Kasumi-1 (cell line): ENCODE measurements at places on chromosomes 12 and 14.

DNA sequence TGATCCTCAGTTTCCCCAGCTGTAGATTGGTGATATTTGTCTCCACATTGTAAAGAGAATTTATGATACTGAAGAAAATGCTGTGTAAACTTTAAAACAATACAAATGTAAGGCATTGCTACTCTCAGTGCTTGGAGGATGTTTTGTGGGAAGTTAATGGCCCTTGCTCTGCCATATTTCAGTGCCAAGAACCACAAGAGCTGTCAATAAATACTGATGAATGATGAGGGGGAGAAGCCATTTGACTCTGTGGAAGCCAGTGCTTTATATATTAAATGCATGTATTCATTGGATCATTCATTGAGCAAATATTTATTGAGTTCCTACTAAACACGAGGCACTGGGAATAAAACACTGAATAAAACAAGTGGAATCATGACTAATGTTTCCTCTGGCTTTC, 30.8 kb downstream of the CACNA1C start:
- no peak for DNase-seq

GRCh38 chr14:52351233-52352060, 37.3 kb downstream of the PTGER2 start:
- DNase-seq = no peak

- DNase-seq = no peak
These were observed 33.3 kb upstream of the ACTN1 start for GRCh38 chr14:69012256-69012953.

- no peak for DNase-seq
These were observed 24.3 kb downstream of the ANG start for GRCh38 chr14:20712904-20713303.

DNA sequence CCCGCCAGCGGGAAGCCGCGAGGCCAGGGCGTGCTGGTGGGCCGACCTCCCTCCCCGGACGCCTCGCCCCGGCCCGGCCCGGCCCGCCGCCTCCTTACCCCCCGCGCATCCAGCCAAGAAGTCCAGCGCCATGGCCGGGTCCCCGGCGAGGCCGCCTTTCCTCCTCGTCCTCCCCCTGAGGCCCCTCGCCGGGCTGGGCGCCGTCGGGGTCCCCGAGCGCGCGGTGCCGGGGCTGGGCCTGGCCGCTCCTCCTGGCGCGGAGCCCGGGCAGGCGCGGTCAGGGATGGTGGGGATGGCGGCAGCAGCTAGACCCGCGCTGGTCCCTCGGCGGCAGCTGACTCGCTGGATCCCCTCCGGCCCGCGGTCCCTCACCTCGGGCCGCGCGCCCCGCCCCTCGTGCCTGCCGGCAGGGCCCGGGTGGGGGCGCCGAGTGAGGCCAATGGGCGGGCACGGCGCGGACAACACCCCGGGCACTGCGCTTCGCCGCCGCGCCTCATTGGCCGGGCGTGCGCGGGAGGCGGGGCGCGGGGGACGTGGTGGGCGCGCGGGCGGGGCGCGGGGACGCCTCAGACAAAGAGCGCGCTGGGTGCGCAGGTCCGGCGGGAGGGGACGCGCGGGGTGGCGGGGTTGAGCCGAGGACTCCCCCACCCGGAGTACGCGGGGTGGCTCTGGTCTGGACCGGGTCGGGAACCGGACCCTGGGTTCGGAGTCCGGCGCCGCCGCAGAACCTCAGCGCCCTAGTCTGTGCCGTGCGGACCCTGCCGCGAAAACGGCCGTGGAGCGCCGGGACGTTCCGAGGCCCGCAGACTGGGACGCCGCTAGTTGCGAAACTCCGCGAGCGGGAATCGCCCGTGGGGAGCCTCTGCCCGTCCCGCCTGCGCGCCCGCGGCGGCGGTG, at the start of gene SLC25A29:
SLC25A29 (minus strand) TSS at position 344 of the 897 bp plus-strand sequence; CDS start at position 132, 212 bp downstream.
- DNase-seq = peak; percentile 85

DNA sequence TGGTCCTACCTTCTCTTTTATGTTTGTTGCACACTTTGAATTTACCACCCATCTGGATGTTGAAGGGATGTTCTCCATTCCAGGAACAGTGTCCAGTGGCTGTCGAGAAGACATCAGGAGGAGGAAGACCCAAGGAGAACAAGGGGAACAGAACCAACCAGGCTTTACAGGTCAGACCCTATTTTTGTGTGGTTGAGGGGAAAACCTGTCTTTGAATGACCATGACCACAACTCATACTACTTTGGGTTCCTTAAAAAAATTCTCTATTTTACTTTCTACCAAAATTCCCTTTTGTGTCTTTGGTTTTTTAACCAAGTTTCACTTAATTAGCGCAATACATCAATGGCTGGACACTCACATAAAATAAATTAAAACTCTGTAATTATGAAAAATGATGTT, 78.7 kb downstream of the PLXNC1 start:
- DNase-seq = no peak

DNA sequence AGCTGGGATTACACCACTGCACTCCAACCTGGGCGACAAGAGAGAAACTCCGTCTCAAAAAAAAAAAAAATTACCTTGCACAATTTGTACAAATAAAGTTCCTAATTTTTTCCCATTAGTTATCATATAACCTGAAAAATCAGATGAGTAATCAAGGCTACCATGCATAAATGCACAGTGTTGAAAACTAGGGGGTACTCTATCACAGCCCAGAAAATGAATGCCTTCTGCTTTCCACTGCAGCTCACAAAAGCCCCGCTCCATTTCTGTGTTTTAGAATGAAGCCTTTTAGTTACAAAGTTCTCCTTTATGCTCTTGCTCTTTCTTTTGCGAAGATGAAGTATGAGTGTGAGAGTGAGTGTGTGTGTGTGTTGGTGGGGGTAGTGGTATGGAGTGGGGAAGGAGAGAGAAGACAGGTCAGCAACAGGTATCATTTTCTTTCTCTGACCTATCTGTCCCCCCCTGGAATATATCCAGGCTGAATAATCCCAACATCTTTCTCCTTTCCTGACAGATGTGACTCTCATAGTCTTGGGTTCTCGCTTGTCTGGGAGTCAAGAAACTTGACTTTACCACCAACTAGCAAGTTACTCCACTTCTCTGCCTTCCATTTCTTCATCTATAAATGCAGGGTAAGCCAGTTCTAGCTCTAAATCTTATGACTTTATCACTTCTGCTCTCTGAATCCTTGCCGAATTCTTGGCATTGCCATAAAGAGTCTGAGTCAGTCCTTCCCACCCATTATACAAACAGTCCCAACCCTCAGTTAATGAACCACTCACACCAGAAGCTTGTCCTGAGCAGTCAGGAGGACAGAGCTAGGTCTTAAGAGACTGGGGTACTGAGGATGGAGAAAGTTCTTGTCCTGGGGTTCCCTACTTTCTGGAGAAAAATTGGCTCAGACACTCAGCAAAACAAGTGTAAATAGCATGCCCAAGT, 16.1 kb downstream of the BIN2 start:
- DNase-seq = no peak

DNA sequence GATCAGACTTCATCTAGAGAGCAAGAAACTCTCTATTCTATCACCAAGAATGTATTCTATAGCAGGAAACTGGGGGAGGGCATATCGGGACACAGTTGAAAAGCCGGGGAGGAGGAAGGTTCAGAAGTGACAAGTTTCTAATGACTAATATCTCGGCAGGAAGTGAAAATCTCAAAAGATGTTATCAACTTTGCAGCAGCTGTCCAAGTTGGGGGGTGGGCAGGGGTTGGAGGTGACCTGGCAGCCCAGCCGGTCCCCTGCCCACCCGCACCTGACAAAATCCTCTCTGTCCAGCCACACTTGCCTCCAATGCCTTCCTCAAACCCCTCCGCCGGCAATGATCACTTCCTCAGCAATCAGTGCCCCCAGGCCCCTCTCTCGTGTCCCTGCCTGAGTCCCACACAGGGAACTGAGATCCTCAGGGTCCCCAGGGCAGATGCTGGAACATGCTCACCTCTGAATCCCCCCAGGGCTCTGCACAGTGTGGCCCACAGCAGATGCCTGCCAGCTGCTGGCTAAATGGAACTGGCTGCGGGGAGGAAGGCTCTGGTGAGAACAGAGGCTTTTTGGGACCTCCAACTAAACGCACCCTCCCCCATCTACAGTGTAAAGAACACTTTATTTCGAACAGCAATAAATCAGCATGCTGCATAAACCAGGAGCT, 43.9 kb downstream of the CCDC88C start:
- DNase-seq = peak; percentile 73

DNA sequence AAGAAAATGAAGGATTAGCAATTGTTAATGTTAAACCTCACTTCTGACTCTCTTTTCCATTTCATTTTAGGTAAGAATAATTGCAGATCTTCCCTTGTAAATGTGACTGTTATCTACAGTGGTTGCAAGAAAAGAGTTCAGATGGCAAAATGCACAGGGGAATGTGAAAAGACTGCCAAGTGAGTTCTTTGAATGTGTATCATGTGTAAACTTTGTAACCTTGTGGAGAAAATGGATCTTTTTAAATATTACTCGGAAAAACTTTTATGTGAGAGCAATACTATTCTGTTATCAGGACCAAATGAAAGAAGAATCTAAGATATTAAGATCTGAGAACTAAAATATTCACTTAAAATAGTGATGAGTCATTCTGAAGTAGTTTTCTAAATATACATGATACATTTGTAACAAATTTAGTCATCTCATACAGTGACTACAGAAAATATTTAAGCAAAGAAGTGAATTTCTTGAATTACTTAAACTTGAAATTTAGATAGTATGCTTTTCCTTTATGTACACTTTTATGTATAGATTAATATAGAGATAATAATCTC, 122.5 kb upstream of the CNTN1 start:
- no peak for DNase-seq

DNA sequence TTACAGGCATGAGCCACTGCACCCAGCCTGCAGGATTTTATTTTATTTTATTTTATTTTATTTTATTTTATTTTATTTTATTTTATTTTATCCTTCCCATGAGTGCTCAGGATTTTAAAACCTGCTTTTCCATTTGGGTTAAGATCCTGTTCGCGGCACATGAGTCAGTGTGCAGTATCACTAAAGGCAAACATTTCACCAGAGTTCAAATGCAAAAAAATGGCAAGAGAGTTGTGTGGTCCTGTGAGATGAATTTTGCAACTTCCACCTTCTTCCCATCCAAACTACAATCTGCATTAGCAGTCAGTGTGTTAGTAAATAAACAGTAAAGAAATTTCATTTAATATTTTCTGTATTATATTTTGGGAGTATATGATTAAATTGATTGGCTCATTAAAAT, 29.0 kb downstream of the MOAP1 start:
- DNase-seq = no peak

DNA sequence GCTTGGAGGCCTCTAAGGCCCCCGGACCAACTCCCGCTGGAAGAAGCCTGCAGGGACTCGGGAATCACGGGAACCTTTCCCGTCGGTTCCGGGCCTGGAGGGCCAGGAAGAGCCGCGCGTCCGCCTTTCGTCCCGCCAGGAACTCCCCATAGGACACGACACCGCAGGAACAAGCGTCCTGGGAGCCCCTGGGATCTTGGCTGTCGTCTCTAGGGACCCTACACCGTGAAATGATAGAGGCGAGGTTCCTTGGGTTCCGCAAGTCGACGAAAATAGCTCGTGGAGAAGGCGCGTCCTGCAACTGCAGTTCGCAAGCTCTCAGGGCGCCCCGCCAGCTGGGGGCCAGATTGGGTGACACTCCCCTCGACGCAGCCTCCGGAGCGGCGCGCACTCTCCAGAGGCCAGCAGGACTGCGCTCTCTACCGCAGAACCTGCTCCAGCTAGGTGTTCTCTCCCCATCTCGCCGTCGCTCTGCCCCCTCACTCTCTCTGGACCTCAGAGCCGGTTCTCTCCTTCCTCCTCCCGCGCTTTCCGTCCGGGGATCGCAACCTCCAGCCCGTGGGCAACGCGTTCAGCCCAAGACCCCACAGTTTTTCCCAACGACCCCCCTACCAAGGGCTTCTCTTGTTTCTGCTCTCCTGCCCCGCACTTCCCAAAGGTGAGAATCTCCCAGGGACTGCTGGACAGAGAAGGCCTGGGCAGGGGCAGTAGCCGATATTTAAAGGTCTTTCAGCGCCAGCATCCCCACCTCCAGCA, 776 bp downstream of the BMP4 start:
- DNase-seq = peak; percentile 58

GRCh38 chr14:60339571-60339970, 90.5 kb downstream of the PPM1A start:
- no peak for DNase-seq

DNA sequence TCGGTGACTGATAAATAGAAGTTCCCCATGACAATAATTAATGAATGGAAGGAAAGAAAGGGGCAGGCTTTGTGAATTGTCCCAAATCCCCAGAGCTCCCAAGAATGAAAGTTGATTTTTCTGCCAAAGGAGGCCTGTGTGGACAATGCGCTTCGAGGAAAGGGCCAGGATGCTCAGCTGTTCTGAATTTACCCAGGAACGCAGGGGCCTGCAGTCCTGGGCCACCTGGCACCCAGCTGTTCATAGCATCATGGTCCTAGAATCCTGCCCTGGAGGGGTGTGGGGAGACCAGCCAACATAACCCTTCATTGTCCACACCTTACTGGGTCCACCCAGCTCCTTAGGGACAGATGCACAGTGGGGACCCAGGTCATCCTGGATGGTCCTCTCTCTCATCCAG, 587.5 kb downstream of the BCL11B start:
- no peak for DNase-seq

- no peak for DNase-seq
These were observed 31.5 kb downstream of the KIF26A start for GRCh38 chr14:104169699-104170479.

- no peak for DNase-seq
These were observed 150.2 kb upstream of the CLEC14A start for GRCh38 chr14:38405851-38406635.

- no peak for DNase-seq
These were observed 34.2 kb downstream of the PCNX4 start for GRCh38 chr14:60125918-60126317.

GRCh38 chr12:16417058-16417457, 69.6 kb downstream of the MGST1 start:
- DNase-seq = no peak

DNA sequence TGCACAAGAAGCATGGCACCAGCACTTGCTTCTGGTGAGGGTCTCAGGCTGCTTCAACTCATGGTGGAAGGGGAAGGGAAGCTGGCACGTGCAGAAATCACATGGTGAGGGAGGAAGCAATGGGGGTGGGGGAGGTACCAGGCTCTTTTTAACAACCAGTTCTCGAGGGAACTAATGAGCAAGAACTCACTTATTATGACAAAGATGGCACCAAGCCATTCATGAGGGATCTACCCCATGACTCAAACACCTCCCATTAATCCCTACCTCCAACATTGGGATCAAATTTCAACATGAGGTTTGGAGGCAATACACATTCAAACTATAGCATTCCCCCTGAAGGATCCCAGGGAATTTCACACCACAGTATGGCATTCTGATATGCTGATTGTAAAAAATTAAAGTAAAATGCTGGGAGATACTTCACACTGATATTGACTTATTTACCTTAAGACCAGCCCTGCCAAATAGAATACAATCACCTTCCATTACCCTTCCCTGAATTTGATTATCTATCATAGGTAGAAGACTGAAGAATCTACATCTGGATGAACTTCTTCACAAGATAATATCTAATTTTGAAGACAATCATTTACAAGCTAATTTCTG, 201.7 kb upstream of the PLXNC1 start:
- DNase-seq = no peak
